Activated T-helper 2 cell treated with anti-CD3 and anti-CD28 coated beads, Interferon-gamma antibody, Interleukin-2, Interleukin-4, amounts not matched to agents 10 μg/mL and 5 μg/mL and 100 μg/mL, durations not matched to agents 14 hours and 24 hours and 36 hours (primary cell): ENCODE measurements at places on chromosomes 1 and 21. TPM values are rescaled to one million over a fixed set of nuclear protein-coding genes. Genes with fewer than 3 reads are reported as not detected.

The NR1I3 gene
- not detected in 2 replicates for total RNA-seq

The REN gene
- total RNA-seq, result not detected in 2 replicates

The ALDH4A1 gene
- total RNA-seq, result 4.4 and 5.0 TPM in 2 replicates

- DNase-seq, result no peak
These were observed 43.3 kb upstream of the SIPA1L2 start for GRCh38 chr1:232673256-232673655.

DNA sequence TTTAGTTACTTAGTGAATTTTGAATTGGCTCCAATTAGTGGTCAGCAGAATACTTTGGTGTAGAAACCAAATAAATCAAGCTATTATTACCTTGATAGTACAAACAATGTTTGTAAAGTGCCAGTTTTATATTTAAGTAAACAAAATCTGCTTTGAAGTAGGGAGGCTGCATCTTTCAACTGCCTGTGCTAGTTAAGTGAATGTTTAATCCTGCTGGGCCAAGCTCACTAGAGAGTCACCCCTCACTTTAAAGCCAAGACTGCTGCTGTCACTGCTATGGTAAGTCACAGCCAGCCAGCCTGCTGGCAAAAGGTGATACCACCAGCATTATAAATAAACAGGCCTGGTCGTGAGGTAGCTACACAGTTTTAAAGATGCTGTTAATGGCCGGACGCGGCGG is 10.3 kb upstream of the CFAP126 start:
- no peak for DNase-seq

GRCh38 chr21:18443701-18444100 is 40.1 kb upstream of the TMPRSS15 start:
- DNase-seq, result no peak

DNA sequence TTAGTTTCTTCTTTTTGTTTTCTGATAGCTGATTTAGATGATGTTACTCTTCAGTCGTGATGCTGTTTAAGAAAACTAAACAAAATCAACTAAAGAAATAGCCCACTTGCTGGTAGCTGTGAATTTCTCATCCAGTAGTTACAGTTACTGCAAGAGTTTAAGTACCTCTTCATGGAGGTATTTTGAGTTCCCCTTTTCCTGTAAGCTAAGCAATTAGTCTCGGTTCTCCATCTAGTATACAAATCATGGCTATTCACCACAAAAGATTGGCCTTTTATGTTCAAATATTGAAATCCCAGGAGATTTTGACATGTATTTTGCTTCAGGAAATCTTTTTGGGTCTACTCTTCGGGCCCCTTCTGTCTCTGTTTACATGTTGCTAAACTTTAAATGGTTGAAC is 31.1 kb downstream of the HUNK start:
- no peak for DNase-seq

The ERVH48-1 gene
- 0.21 and 0.30 TPM in 2 replicates for total RNA-seq

GRCh38 chr21:41641821-41642701 is 124.8 kb downstream of the RIPK4 start:
- no peak for DNase-seq

DNA sequence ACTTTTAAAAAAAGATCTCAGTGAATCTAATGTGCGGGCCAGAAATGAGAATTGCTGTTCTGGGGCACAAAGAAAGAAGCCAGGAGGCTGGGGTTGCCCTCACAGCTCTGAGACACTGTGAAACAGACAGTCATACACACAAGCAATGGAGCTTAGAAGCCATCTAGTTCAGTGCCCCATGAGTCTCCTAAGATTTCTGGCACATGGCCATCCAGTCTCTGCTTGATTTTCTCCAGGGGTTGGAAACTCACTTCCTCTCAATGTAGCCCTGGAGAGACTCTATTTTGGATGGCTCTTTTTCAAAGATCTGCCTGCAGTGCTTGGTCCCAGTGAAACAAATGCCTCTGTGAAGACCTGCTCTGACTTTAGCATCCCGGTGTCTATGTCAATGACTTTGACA is 38.6 kb downstream of the KCNN3 start:
- no peak for DNase-seq

DNA sequence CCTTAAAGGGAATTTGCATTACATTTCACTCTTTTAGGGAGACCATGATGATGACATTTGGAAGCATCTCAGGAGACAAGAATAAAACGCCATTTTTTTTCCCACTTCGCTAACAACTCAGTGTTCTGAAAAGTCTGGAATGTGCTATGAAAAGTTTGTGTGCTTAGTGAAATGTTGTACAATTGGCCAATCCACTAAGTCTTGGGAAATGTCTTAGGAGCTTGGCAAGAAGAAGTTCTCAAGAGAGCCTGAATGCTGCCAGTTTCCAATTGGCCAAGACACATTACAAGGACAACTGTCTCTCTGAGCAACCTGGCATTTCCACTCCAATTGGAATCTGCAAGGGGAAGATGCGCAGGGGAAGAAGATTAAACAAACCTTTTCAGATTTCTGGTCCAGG is 401.8 kb downstream of the RWDD3 start:
- no peak for DNase-seq

The PDE4DIP gene
- total RNA-seq, result 12.0 and 15.5 TPM in 2 replicates

DNA sequence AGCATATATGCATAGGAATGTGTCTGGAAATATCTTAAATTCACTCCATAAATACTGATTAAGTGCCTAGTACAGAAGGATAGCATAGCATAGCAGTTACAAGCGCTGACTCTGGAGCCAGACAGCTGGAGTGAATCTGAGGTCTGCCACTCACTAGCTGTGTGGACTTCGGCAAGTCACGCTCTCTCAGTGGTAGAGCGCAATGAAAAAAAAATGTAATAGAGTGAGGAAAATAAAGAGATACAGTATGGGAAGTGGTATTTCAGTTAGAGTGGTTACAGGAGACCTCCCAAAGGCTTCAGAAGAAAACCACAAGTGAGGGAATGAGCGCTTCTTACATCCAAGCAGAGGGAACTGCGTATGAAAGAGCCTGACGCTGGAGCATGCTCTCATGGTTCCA is 338.9 kb upstream of the PRMT6 start:
- no peak for DNase-seq

The CYP4Z1 gene
- not detected in 2 replicates for total RNA-seq

- DNase-seq, result no peak
These were observed 216.4 kb downstream of the LTN1 start for GRCh38 chr21:28776251-28776650.

GRCh38 chr1:83006271-83006670 is 992.7 kb downstream of the TTLL7 start:
- DNase-seq, result no peak

The KRTCAP2 gene
- total RNA-seq, result 237 and 247 TPM in 2 replicates

- DNase-seq, result no peak
These were observed 13.2 kb downstream of the ST7L start for GRCh38 chr1:112605633-112606327.

DNA sequence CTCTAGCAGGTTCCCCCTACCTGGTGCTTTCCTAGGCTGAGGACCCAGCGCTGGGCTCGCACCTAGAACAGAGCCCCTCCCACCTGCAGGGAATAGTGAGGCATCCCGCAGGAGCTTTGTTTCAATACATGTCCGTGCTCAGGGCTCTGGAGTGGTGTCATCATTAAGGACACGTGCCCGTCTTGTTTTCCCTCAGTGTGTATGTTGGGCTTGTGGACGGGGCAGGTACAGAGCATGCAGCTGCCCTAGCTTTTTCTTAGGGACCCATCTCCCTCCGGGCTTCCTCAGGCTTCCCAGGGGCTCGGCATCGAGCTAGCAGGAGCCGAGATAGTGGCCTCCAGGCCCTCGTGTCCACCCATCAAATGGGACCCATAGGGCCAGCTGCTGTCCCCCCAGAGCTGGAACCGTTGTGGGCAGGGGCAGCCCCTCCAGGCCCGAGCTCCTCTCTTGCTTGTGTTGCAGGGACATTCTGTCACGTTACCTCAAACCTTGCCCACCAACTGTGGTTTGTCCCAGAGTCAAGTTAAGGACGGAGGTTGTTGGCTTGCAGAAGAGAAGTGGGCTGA is 3.9 kb downstream of the TMEM201 start:
- no peak for DNase-seq

- no peak for DNase-seq
These were observed 1204.6 kb upstream of the TMPRSS15 start for GRCh38 chr21:19608101-19608621.

DNA sequence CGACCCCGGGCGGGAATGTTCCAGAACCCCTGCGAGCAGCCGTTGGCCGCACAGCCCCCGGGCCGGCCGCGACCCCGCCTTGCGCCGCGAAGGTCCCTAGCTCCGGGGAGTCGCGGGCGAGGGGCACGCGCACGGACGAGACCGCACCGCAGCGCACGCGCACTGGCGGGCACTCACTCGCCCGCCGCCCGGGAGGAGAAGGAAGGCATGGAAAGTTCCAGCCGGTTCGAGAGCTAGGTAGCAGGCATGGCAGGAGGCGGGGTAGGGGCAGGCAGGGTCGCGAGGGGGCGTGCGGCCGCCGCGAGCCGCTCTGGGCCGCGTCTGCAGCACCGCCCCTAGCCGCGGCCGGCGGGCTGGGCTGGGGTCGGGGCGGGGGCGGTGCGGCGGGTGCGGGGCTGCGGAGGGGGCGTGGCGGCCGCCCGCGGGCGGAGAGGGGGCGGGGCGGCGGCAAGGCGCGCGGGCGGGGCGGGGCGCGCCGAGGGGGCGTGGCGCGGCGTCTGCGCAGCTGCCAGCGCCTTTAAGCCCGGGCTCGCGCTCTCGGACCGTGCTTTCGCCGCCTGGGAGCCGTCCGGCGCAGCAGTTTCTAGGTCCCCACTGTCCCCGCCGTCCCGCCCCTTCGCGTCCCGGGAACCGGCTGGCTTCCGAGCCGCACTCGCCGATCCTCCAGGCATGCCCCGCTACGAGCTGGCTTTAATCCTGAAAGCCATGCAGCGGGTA is at the start of the genes MRPS6 and SLC5A3:
Gene MRPS6, plus strand, starts transcription at position 547 of the 717 bp plus-strand sequence. Its CDS starts 123 bp downstream, at position 670.
Gene SLC5A3, plus strand, starts transcription at position 547 of the 717 bp plus-strand sequence. CDS start 21,621 bp downstream, outside the sequence.
- peak; percentile 68 for DNase-seq

The FAM72B gene
- 22.6 and 23.1 TPM in 2 replicates for total RNA-seq

- no peak for DNase-seq
These were observed 1.3 kb upstream of the LAPTM5 start for GRCh38 chr1:30758785-30759380.

DNA sequence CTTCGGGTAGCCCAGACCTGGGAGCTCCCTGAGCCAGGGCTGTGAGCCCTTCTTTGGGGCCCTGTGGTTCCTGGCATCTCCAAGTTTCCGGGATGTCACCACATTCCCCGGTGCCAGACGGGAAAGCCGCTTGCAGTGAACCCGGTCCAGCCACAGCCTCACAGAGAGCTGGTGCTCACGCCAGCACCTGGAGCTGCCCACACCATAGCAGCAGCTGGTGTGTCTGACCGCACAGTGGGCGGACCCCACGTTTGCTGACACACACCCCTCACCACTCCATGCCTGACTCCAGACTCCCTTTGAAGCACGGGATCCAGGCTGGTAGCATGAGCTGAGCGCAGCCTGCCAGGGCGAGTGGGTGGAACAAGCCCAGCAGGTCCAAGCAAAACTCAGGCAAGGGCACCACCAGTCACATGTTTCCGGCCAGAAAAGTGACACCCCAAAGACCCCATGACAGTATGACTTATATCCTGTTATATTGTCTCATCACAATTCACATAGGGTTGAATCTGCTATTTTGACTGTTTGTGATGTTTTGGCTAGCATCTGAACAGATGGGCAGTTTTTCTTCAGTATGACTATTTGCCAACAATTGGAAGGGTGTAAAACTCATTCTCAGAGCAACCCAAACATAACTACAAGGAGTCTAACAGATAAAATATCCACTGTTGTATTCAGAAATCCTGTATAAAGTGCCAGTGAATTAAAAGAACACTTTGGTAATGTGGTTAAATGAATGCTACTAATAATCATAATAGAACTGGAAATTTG is 285.4 kb downstream of the SMYD3 start:
- DNase-seq, result no peak

DNA sequence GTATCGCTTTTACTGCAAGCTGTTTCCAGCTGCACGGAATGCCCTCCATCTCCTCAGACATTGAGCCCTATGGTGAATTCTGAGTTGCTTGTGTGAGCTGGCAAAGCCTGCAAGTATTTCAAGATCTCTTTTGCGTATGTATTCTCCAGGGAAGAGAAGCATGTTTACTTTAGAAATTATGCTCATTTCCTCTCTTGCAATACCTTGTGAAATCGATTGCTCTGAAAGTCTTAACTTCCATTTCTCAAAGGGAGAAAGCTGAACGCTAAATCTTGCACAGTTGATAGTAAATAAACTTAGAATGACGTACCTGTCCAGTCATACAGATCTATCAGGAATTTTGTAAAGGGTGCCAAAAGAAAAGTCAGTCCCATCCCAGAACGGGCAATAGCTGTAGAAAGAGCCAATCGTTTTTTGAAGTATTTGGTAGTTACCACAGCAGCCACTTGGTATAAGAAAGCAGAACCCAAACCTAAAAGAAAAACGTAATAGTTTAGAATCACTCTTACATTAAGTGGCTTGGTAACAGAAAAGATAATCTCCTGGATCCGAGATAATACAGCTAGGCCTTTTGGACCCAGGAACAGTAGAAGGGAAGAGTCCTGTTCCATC is 10.0 kb downstream of the SLC16A4 start:
- no peak for DNase-seq

GRCh38 chr21:44375761-44376241 is 22.4 kb downstream of the TRPM2 start:
- DNase-seq, result no peak

GRCh38 chr1:197041486-197042353 is 25.3 kb downstream of the F13B start:
- no peak for DNase-seq

- no peak for DNase-seq
These were observed 77.5 kb downstream of the FNBP1L start for GRCh38 chr1:93525431-93525830.

- no peak for DNase-seq
These were observed 217.2 kb downstream of the ST6GALNAC3 start for GRCh38 chr1:76291737-76292136.

GRCh38 chr1:67743072-67743725 is 58.2 kb downstream of the GADD45A start:
- no peak for DNase-seq

- no peak for DNase-seq
These were observed 51.2 kb downstream of the OPTC start for GRCh38 chr1:203544978-203545816.

DNA sequence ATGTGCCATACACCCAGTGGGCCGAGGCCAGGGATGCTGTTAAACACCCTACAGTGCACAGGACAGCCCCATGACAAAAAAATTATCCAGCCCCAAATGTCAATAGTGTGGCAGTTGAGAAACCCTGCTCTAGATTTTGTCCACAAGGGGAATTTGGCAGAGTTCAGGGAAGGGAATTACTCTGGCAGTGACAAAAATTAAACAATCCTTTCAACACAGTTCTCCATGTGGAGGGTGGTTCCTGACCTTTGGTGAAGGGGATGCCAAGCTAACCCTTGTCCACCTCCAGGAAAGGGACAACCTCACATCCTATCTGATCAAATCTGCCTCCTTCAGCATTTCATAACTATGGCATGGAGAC is 28.4 kb upstream of the CD84 start:
- DNase-seq, result no peak

DNA sequence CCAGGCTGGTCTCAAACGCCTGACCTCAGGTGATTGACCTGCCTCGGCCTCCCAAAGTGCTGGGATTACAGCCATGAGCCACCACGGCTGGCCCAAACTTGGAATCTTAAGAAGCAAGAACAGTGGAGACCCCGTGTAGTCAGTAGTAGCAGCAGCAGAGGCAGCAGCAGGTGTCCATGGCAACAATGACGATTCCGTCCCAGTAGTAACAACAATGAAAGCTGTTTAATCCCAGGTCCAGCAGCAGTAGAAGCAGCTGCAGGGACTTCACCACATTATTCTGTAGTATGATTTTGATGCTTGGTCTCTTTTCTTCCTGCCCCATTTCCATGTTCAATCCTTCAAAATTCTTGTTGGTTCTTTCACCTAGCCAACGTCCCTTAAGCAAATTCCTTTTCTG is 69.6 kb upstream of the KCTD3 start:
- DNase-seq, result no peak

The TRIM67 gene
- not detected in 2 replicates for total RNA-seq

GRCh38 chr21:34962586-34963222 is 86.4 kb downstream of the RUNX1 start:
- no peak for DNase-seq

The LCE2A gene
- not detected in 2 replicates for total RNA-seq

The ACOT11 gene
- 1.8 and 2.3 TPM in 2 replicates for total RNA-seq
